ENCODE measurements at places on chromosomes 6 and 20. TPM values are rescaled to one million over a fixed set of nuclear protein-coding genes. Genes with fewer than 3 reads are reported as not detected.

RAMACL gene
- total RNA-seq, result 2.3 TPM

SLC24A3 gene
- total RNA-seq, result 1.8 TPM

ZC2HC1B gene
- total RNA-seq, result not detected

IL20RA gene
- 0.26 TPM for total RNA-seq

C6orf132 gene
- under 0.01 TPM for total RNA-seq

C6orf52 gene
- not detected for total RNA-seq

PDRG1 gene
- total RNA-seq, result 5.2 TPM

Measured in dermis lymphatic vessel endothelial cell (primary cell).